ENCODE measurements at places on chromosomes 4 and X.

DNA sequence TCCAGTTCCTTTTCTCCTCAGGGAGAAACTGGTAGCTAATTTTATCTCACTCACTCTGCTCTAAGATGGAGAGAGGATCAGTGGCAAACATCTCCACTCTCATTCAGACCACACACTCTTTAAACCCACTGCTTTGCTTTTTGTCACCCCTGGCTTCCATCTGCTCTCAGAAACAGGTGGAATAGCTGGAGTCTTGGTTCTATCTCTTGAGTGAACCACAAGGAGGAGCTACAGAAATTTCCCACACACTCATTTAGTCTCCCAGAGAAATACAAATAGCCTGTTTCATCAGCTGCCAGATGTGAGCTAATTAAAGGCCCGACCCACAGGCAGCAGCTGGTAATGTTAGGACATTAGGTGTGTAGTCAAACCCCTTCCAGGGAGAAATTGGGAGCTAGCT lies 96.6 kb downstream of the STPG2 start:
- DNase-seq, result no peak

DNA sequence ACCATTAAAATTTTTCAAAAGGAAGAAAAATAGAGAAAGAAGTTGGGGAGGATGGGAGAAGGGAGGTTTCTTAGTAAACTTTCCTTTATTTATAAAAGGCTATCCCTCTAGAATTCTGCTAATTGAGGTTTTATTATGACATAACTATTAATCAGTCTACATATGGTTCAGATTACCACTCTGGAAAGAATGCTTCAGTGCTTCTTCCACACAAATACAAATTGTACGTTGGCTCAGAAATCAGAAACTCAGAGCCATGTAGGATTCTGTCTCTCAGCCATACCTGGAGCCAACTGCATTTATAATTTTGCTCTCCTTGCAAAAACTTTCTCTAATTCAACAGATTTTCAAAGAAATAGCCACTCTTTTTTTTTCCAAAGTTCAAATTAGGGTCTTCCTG lies 37.1 kb downstream of the SRPX start:
- DNase-seq, result no peak

GRCh38 chr4:110287130-110287529 lies 88.7 kb upstream of the ELOVL6 start:
- no peak for DNase-seq

GRCh38 chr4:101205916-101206315 lies 141.4 kb downstream of the PPP3CA start:
- DNase-seq, result no peak

GRCh38 chrX:29243942-29244341 lies 656.7 kb downstream of the IL1RAPL1 start:
- no peak for DNase-seq

DNA sequence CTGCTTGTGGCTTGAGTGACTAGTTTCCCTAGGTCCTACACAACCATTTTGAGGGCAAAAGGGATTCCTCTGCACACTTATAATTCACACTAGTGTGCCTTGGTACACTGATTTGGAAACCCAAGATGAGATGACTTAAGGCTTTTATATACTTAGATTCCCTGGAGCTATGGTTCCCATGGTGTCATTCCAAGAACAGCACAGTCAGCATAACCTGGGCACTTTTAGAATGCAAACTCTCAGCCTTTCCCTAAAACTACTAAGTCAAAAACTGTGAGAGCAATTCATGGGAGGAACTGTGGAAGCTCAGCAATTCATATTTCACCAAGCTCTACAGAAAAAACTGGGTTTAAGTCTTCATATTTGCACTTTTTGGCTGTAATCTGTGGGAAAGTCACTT lies 38.0 kb upstream of the ZC4H2 start:
- DNase-seq, result no peak

DNA sequence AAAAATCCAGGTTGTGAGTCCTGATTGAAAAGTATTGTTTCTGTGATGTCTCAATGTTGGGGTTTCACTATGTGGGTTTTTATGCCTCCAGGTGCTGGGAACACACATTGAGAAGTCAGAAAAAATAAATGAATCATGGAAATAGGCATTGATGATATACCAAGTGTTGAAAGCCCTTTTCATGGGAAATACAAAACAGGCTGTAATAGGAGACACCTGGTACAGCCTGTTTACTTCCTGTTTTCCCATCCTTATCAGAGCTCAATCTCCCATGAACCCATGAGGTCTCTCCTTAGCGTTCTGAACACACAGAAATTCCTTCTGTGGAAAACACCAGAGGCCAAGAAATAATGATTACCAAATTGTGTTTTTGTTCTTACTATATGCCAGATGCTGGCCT lies 106.3 kb upstream of the BOD1L1 start:
- no peak for DNase-seq

DNA sequence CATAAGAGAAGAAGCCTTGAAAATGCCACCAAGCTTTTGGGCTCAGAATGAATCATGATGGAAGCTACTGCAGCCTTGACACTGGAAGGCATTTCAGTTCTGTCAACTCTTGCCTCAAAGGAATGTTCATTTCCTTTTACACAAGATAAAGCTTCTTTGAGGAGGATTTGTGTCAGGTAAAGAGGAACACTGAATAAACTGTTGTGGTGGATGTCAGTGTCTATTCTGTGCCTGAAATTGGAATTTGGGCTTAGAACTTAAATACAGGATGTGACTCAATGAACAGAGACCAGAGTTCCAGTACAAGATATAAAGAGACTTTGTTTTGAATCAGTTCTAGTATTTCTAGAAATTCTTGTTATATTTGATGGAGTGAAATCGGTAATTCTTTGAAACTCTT lies 313.2 kb downstream of the PACRGL start:
- no peak for DNase-seq

DNA sequence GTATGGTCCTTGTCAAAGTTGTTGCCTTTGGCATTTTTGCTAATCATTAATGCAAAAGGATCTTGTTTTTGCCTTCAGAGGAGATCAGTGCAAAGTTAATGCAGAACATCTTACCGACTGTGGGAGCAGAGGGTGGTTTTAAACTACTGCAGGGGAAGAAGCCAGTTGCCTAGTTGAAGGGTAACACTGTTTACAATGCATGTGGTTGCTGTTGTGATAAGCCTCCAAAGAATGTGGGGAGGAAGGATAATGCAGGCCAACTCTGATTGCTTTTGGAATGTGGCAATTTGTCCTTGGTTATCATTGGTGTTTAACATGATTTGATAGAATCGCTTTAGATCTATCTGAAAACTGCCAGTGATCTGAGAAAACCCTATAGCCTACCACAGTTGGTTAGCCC lies 204.3 kb upstream of the TLL1 start:
- DNase-seq, result no peak
